ENCODE measurements at places on chromosomes 3 and 15.
A peak's percentile ranks its signal among the peaks of the same experiment; 100 is the strongest.

- DNase-seq = no peak
These were observed 30.1 kb downstream of the BTD start for GRCh38 chr3:15631426-15632211.

DNA sequence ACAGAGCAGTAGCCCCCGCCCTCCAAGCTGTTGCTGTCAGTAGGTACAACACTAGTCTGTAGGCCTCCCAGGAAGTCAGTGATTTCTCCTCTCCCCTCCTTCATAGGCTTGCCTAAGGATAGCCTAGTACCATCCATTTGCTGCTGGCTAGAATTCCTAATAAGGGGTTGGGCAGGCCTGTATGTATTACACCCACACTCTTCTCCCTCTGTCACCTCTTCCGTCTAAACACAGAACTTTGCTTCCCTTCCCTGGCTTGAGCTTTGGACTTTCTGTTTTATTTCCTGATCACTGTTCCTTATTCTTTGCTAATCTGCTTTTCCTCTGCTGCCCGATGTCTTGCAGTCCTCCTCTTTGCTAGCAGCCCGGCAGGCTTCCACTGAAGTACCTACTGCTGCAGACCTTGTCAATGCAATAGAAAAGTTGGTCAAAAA is 93.4 kb upstream of the UMPS start:
- DNase-seq = no peak

DNA sequence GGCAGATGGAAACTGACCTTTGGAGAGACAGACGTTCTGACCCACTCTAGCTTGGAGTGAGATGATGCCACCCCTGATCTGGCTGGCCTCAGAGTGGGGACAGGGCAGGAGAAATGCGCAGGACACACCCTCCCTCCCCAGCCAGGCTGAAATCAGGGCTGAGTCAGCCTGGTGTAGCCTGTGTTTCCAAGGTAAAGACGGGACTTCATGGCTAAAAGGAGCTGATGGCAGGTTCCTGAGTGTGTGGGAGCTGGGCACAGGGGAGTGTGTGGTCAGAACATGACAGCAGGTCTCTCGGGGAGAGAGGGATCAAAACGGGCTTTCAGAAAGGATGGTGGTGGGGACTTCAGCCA is 14.6 kb upstream of the POLG start:
- no peak for DNase-seq

DNA sequence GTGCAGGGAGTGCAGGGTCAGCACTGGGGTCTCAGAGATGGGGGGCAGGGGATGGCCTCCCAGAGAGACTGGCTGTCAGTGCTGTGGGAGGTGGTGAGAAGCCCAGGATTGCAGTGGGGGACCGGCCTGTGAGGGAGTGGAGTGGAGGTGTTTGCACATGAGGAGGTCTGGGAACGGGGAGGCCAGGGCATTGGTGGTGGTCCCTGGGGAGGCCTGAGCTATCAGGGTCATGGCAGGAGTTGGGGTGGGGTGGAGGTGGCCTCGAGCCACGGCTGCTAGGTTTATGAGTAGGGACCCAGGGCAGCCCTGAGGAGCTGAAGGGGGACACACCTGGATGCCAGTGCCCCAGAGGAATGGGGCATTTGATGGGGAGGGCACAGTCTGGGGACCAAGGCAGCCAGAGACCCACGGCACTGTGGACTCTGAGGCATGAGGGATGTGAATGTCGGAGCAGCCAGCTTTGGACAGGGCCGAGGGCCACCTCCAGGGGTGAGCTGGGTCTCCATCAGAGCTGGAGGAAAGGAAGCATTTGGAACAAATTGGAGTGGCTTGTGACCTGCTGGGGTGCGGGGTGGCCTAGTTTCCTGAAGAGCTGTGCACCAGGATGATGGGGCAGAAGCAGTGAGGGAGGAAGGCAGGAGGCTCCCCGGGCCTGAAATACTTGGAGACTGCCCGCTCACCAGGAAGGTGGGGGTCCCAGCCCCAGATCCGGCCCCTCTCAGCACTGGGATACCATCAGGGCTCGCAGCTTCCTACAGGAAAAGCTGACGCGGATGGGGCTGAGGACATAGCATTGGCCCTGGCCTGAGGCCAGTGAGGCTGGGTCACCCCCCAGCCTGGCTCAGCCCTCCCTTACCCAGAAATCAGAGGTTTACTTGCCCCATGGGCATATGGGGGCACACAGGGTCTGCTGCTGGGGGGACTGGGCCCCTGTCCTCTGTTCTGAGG is 9.5 kb upstream of the CSPG4 start:
- DNase-seq = no peak

DNA sequence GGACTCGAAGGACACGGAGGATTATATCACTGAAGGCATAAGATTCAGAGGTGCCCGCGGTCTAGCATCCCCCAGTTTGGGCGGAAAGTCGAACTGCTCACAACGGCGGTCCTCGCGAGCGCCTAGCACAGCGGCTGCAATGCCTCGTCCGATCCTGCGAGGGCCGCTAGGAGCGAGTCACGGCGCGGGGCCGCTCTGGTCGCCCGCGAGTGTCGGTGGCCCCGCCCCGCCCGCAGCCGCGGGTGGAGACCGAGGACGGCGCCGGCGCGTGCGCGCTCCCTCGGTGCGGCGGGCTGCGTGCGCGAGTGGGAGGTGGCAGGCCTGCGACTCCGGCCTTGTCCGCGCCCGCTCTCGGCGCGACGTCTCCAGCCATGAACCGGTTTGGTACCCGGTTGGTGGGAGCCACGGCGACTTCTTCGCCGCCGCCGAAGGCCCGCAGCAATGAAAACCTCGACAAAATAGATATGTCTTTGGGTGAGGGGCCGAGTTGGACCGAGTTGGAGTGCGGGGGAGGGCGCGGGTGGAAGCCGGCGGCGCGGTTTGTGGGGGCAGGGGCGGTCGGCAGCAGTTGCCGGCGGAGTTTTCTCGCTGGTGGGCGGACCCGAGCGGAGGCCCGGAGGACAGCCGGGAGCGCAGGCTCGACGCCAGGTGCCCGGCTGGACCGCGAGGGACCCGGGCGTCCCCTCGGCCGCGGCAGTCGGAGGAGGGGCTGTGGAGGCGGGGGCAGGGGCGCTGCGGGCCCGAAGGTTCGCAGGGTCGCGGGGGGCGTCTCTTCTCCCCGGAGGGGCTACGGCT is at the start of gene FYTTD1:
TSS of gene FYTTD1 (plus strand) at position 283 of the 795 bp plus-strand sequence. CDS start at position 372, 89 bp downstream.
- peak; percentile 80 for DNase-seq

DNA sequence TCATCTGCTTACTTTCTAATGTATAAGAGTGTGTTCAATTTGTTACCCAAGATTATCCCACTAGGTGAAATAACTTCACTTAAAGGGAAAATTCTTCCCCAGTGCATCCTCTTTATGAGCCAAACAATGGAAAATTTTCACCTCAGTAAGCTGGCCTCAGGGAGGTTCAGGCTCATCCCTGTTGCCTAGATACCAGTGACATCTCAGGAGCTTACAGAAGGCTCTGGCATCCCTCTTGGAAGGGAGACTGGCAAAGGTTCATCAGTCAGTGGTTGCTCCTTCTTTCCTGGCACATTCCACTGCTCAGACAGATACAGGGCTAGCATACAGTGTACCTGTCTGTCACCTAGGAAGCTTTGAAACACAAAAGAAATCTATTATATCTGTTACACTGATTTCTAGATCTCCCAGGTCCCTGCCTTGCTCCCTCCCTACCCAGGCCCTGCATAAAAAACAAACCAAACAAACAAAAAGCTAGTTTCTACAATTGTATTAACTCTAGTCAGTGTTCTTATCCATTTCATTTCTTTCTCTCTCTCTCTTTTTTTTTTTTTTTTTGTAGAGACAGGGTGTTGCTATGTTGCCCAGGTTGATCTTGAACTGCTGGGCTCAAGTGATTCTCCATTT is 1.7 kb downstream of the IP6K2 start:
- DNase-seq = peak; percentile 72

DNA sequence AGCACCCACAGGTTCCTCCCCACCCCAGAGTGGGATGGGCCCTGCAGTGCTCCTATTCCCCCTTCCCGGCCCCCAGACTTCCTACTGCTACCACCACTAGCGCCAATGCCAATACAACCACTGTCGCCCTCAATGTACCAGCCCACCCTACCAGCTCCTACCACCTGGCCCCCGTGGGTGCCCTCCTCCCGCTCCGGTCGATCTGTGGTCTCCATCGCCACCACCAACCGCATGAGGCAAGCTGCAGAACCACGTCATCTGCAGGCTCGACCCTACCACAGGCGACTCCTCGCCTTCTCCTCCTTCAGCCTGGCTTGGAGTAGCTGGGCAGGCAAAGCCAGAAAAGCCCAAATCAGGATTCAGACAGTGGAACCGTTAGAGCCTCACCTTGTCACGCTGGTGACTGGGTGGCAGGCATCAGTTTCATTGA is 179.3 kb downstream of the POTEB3 start:
- no peak for DNase-seq

GRCh38 chr3:12879191-12879815 is 37.9 kb upstream of the RPL32 start:
- DNase-seq = no peak

GRCh38 chr3:123147754-123148535 is 53.8 kb upstream of the SEC22A start:
- no peak for DNase-seq

- no peak for DNase-seq
These were observed 184.6 kb upstream of the AGTR1 start for GRCh38 chr3:148513096-148513543.

DNA sequence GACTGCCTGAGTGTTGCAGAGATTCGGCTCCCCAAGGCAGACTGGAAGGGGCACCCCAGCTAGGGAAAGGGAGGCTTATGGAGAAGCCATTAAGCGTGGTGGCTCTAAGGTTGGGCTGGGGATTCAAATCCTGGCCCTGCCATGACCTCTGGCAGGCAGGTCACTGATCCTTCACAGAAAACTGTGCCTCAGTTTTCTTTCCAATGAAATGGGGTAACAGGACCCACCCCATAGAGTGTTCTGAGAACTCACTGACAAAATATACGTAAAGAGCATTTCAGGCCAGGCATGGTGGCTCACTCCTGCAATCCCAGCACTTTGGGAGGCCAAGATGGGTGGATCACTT is 34.6 kb downstream of the DNASE1L3 start:
- no peak for DNase-seq

GRCh38 chr3:53842436-53843194 is 3.6 kb downstream of the CHDH start:
- peak; percentile 90 for DNase-seq

- DNase-seq = no peak
These were observed 22.2 kb downstream of the MED12L start for GRCh38 chr3:151107701-151108100.

- no peak for DNase-seq
These were observed 128.4 kb upstream of the SETMAR start for GRCh38 chr3:4174791-4175190.

DNA sequence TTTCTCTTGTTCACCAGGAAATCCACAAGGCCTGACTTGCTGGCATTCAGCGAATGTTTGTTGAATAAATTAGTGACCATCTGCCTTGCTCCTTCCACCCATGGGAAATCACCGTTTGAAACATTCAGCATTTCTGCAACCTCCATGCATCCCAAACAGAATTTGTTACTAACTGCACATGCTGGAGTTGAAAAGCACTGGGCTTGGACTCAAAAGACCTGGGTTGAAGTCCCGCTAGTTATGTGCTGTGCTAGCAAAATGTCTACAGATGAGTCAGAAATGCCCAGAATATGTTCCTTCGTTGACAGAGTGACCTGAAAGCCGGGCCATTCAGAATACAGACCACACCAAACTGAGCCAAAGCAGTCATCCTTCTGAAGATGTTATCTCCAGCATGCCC is 144.6 kb downstream of the ALDH1A2 start:
- no peak for DNase-seq

GRCh38 chr3:128374746-128375445 is 91.8 kb downstream of the DNAJB8 start:
- DNase-seq = no peak

- no peak for DNase-seq
These were observed 170.0 kb downstream of the SOX2 start for GRCh38 chr3:181881749-181882148.
